ENCODE measurements at places on chromosomes 1 and 21. TPM values are rescaled to one million over a fixed set of nuclear protein-coding genes. Genes with fewer than 3 reads are reported as not detected.

- no peak for DNase-seq
- H3K27me3 ChIP-seq, result peaks cover 51% of the 10 kb centered on the region
- H3K4me3 ChIP-seq, result no peak overlapping the region
- H3K36me3 ChIP-seq, result no peaks in the 10 kb centered on the region
Measured at GRCh38 chr1:200901796-200902444, 7.2 kb downstream of the INAVA start.

OR2T29 gene
- total RNA-seq, result not detected

FAM177B gene
- total RNA-seq, result not detected

C1orf53 gene
- 1.3 TPM for total RNA-seq

DNA sequence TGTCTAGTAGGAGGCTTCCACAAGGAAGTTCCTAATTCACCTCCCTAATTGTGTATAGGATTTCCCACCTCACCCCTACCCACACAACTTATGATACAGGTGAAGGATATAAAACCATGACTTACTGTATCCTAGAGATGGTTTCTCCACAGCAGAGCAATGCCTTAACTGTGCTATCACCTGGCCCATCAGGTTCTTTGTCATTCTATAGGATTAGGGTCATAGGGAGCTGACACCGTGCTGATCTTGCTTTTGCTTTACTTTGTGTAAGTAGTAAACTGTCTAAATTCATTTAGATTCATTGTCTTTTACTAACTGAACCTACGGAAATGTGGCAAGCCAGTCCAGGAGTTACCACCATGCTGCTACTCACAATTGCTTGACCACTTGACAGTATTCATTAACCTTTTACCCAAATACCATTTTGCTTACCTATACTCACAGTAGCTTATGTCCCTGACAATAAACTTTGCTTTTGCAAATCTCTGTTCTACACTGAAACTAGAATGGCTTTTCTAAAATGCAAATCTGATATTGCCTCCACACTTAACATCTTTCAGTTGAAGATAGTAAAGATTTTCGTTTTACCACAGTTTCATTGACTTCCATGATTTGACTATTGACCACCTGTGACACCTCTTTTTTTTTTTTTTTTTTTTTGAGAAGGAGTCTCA, 147.6 kb downstream of the IFI44 start:
- H3K4me3 ChIP-seq, result no peak overlapping the region
- H3K36me3 ChIP-seq, result no peaks in the 10 kb centered on the region
- H3K27ac ChIP-seq, result no peak overlapping the region
- no peak for DNase-seq

- no peaks in the 10 kb centered on the region for H3K27me3 ChIP-seq
- H3K4me1 ChIP-seq, result peaks cover 27% of the 10 kb centered on the region
- peak overlapping the region; percentile 44 for H3K4me3 ChIP-seq
- peak overlapping the region; percentile 49 for H3K27ac ChIP-seq
- no peak for DNase-seq
- H3K36me3 ChIP-seq, result peaks cover 3% of the 10 kb centered on the region
Measured at GRCh38 chr1:149883598-149884247, 15.6 kb upstream of the BOLA1 start.

GRCh38 chr1:59018860-59019259, 235.0 kb upstream of the JUN start:
- DNase-seq, result no peak
- H3K36me3 ChIP-seq, result peaks cover 12% of the 10 kb centered on the region
- H3K4me1 ChIP-seq, result peaks cover 83% of the 10 kb centered on the region
- no peaks in the 10 kb centered on the region for H3K27me3 ChIP-seq

SERINC2 gene
- not detected for total RNA-seq

ETV3L gene
- total RNA-seq, result not detected

DNA sequence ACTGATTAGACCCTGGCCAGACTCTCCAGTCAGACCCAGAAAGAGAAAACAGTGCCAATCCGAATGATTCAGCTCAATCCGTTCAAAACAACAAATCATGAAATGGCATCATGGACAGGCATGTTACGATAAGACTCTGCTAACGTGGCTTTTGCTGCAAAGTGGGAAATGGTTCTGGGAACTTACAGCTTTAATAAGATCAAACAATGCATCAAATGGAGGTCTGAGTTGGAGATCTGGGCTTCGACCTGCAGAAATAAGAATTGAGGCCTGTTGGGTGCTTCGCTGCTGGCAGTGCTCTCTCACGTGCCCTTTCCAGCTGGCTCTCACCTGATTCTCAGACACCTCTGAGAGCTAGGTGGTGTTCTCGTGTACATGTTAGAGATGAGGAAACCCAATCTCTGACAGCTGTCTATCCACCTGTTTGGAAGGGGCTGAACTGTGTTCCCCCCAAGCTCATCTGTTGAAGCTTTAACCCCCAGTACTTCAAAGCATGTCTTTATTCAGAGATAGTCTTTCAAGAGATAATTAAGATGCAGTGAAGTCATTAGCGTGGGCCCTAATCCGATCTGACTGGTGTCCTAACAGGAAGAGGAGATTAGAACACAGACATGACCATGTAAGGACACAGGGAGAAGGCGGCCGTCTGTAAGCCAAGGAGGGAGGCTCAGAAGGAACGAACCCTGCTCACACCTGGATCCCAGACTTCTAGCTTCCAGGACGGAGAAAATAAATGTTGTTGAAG, 45.5 kb upstream of the ETS2 start:
- H3K4me3 ChIP-seq, result no peak overlapping the region
- H3K27ac ChIP-seq, result no peak overlapping the region
- H3K27me3 ChIP-seq, result peaks cover 28% of the 10 kb centered on the region
- no peak for DNase-seq

OSCP1 gene
- total RNA-seq, result 0.96 TPM

- H3K4me3 ChIP-seq, result peak overlapping the region; percentile 74
- peaks cover 9% of the 10 kb centered on the region for H3K36me3 ChIP-seq
Measured at GRCh38 chr1:33098371-33098770, 17.4 kb downstream of the AZIN2 start.

CRABP2 gene
- 1.4 TPM for total RNA-seq

DNA sequence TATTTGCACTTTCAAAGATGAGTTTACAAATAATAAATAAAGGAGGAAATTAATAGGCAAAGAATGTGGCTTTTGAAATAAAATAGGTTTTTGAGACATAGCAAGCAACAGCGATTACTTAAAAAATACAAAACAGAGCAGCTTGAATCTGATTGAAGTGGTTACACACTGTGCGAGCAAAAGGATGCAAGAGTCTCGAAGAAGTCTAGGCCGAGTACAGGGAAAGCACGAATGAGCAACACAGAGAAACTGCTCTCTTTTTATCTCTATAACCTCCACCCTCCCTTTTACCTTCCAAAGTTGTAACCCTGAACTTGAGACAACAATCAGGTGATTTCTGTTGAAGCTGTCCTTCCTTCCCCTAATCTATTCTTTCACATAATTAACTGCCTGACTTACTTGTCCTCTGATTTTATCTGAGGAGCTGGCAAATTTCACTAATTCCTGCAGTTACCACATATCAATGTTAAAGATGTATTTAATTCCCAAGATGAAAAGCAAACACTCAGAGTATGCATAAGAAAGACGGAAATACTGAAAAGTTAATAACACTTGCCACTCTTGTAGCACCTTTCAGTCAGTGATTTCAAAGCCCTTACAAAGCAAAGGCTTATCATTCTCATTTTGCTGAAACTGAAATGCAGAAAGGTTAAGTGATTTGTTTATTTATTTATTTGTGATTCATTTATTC, 1030.1 kb downstream of the ADGRL2 start:
- H3K36me3 ChIP-seq, result no peaks in the 10 kb centered on the region
- H3K27ac ChIP-seq, result no peak overlapping the region

FCER1G gene
- total RNA-seq, result 0.93 TPM

PRKAA2 gene
- total RNA-seq, result not detected

- H3K27me3 ChIP-seq, result no peaks in the 10 kb centered on the region
- no peak for DNase-seq
- no peak overlapping the region for H3K4me3 ChIP-seq
- H3K4me1 ChIP-seq, result peaks cover 32% of the 10 kb centered on the region
- H3K27ac ChIP-seq, result peak overlapping the region; percentile 65
Measured at GRCh38 chr1:90973897-90974798, 47.7 kb downstream of the ZNF644 start.

DNA sequence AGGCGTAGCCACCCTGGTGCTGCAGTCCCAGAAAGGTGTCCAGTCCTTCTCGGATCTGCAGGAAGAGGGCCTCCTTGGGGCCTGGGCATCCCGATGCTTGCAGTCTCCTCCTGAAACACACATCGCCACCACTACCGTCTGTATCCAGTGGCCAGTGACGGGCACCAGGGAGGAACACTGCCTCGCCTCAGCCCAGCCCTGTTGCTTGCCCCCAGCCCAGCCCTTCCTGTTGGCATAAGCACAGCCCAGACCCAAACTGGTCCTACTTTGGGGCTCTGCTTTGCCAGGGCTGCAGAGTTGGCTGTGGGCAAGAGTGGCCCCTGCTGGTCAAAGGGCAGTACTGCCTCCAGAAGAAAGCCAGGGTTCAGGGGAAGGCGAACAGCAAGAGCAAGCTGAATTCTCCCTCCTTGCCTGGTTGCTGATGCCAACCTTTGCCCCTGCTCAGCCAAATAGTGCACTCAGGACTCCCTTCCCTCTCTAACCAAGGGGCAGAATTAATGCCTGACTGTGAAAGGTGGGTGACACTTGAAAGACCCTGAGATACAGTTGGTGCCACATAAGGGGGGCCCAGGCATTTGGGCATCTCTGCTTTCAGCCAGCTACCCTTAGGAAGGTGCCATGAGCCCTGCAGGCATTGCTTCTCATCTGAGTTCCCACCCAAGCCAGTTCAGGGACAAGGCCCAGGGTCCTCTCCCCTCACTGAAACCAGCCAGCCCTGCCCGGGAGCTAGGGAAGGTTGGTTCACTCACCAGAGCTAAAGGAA, 11.1 kb upstream of the ARHGEF2 start:
- H3K27ac ChIP-seq, result no peak overlapping the region
- H3K4me1 ChIP-seq, result peaks cover 18% of the 10 kb centered on the region
- no peaks in the 10 kb centered on the region for H3K27me3 ChIP-seq
- peak; percentile 77 for DNase-seq
- H3K36me3 ChIP-seq, result no peaks in the 10 kb centered on the region
- H3K4me3 ChIP-seq, result no peak overlapping the region

GRCh38 chr1:212007886-212008285, 27.5 kb downstream of the INTS7 start:
- no peak overlapping the region for H3K4me3 ChIP-seq
- no peak overlapping the region for H3K27ac ChIP-seq
- peaks cover 5% of the 10 kb centered on the region for H3K4me1 ChIP-seq
- no peaks in the 10 kb centered on the region for H3K27me3 ChIP-seq

RHEX gene
- not detected for total RNA-seq

FYB2 gene
- total RNA-seq, result not detected

- H3K27me3 ChIP-seq, result no peaks in the 10 kb centered on the region
- H3K4me3 ChIP-seq, result peak overlapping the region; percentile 3
- peaks cover 67% of the 10 kb centered on the region for H3K4me1 ChIP-seq
- no peaks in the 10 kb centered on the region for H3K36me3 ChIP-seq
Measured at GRCh38 chr1:169680377-169681019, 30.9 kb downstream of the SELL start.

OR14A16 gene
- not detected for total RNA-seq

DNA sequence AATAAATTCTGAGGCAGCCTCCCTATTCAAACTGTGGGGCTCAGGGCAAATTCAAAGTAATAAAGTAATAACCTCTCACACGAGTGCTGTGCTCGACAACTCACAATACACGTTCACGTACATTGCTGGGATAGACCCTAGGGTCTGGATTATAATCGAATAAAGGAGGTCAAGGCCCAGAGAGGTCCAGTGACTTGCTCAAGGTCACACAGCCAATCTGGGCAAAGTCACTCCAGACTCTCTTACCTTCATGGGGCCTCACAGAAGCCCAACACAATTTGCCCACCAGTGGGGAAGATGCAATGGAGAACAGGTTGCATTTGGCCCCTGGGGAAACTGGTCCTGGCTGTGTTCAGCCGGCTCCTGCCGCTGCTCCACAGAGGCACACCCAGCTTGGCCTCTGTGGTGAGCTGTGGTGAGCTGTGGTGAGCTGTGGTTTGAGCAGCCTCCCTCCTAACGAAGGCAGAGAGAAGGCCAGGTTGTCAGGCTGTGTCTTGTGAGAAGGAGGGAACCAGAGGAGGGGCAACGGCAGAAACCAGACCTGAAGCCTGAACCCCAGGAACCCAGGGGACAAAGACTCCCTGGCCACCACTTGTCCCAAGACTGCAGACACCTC, 35.1 kb downstream of the NUAK2 start:
- peaks cover 9% of the 10 kb centered on the region for H3K27me3 ChIP-seq
- peak overlapping the region; percentile 64 for H3K4me3 ChIP-seq
- H3K27ac ChIP-seq, result peak overlapping the region; percentile 90

DNA sequence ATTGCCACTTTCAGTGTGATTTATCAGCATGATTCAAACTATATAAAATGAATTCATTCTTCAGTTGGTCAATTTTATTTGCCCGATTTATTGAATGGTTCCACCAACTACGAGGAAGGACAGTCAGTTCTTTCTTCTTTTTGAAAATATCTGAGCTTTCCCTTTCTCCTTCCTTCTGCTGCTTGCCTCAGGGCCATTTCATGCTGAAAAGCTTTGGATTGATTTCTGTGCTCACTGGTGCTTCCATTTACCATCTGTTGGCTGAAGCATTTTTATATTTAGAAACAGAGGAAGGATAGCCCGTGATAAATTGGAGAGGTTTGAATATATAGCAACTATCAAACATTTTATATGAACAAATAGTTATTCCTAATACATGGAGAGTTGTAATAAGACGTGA, 68.9 kb upstream of the ADAMTS5 start:
- no peak for DNase-seq
- H3K36me3 ChIP-seq, result no peaks in the 10 kb centered on the region
- H3K27ac ChIP-seq, result no peak overlapping the region
- no peaks in the 10 kb centered on the region for H3K4me1 ChIP-seq

DNA sequence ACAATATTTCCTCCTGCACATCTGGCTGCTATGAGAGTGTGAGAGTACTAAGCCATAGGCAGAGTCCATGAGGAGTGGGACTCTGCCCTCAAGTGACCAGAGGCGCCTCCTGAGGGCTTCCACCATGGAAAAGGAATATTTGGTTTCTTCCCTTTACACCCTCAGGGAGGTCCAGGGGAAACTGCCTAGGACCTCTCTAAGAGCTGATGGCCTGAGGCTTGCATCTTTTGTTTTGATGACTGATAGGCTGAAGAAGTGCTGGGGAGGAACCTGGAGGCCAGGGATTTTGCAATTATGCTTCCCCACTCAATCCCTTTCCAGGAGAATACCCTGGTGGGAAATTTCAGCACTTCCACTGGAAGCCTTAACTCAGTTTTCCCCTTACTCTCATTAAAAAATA, 111.0 kb downstream of the PBX1 start:
- no peaks in the 10 kb centered on the region for H3K4me1 ChIP-seq
- H3K27ac ChIP-seq, result no peak overlapping the region
- no peaks in the 10 kb centered on the region for H3K27me3 ChIP-seq
- H3K36me3 ChIP-seq, result no peaks in the 10 kb centered on the region

GSTM5 gene
- total RNA-seq, result not detected

LRRC38 gene
- not detected for total RNA-seq

DNA sequence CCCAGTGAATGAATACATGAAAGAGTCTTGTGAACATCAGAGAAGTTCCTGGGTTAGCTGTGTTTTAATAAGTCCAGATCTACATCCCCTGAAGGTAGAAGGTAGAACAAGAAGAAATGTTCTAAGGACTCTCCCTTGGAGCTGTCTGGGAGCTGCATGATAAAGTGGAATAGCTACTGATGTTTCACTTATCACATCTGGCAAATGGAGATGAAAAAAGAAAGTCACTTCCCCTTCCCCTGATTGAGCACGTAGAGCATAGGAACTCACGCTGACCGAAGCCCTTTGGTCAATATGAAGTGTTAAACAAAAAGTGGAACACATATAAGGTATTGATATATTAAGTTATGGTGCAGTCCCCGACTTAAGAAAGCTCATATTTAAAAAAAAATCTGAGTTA, 53.2 kb upstream of the PARP1 start:
- peaks cover 7% of the 10 kb centered on the region for H3K27me3 ChIP-seq
- H3K36me3 ChIP-seq, result peaks cover 4% of the 10 kb centered on the region
- no peak for DNase-seq

GRCh38 chr1:209227941-209228340, 355.6 kb upstream of the CAMK1G start:
- H3K27ac ChIP-seq, result no peak overlapping the region
- no peak for DNase-seq
- H3K4me3 ChIP-seq, result no peak overlapping the region

Data from activated T-helper 1 cell treated with anti-CD3 and anti-CD28 coated beads, Interleukin-12 subunit alpha, Interleukin-12 subunit beta, Interleukin-2, Interleukin-4 antibody, amounts not matched to agents 30 ng/mL and 10 ng/mL and 1 ng/mL, durations not matched to agents 14 hours and 24 hours and 36 hours (primary cell).